Non-pigmented ciliary epithelial cell (primary cell): ENCODE measurements at places on chromosomes 1 and 21.
A peak's percentile ranks its signal among the peaks of the same experiment; 100 is the strongest.

GRCh38 chr1:8627728-8628127, 189.7 kb downstream of the RERE start:
- no peak for DNase-seq

DNA sequence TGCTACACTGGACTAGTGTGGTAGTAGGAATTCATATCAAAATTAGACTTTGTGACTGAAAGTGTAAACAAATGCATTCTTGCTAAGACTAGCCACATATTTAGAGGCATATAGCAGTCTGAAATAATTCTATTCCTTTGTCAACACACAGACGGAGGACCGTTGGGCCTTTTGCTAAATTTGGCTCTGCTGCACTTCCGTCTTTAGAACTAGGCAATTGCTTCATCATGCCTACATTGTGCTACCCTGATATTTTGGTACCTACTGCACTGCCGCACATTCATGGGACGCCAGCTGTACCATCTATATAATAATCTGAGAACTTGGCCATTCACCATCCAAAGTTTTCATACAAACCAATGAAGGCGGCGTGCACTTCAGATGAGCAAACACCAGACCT, 346.8 kb downstream of the KIF26B start:
- no peak for DNase-seq

GRCh38 chr1:204959836-204960235, 83.2 kb upstream of the CNTN2 start:
- no peak for DNase-seq

DNA sequence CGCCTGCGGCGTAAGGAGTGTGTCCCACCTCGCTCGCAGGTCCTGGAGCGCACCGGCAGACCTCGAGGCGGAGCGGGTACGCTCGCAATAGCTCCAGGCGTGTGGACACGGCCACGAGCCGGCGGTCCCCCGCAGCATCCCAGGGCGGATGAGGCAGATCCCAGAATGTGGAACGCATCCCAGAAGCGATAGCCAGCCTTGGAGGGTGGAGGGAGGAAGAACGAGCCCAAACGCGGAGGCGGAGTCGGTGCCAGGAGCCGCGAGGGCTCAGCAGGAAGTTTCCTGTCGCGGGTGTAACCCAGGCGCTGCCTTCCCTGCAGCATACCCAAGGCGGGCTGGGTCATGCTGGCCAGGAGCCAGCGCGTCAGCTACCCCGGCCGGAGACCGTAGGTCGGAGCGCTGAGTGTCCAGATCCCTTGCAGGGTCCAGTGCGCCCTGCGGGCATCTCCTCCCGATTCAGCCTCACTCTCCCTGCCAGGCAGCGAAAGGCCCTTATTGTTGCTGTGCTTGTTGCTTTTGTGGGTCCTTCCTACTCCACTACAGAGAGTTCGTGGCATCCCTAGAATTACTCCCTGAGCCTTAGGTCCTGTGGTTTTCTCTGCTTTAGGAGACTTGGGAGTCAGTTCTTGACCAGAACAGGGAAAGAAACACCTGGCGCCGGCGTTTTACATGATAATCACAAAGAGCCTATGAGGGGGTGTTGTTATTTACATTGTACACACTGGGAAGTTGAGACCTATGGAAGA, 27.7 kb downstream of the STYXL2 start:
- DNase-seq: no peak

DNA sequence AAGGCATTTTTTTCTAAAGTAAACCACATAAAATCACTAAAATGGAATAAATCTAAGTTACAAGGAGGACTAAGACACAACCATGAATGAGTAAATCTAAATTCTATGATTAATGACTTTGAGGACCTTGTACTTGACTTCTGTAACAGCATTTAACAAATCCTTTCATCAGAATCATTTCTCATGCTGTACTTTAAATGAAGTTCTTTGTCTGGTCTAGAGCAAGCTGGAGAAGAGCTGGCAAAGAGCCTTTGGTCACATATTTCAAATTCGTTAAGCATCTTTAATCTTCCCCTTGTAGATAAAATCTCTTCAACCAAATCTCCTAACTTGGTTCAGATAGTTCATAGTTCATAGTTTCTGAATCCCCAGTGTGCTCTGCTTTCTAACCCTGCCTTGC, 405.4 kb downstream of the PTPRC start:
- DNase-seq: no peak

- DNase-seq: no peak
These were observed 45.2 kb upstream of the HAO2 start for GRCh38 chr1:119323216-119323982.

GRCh38 chr1:94578856-94579255, 37.3 kb upstream of the F3 start:
- no peak for DNase-seq

DNA sequence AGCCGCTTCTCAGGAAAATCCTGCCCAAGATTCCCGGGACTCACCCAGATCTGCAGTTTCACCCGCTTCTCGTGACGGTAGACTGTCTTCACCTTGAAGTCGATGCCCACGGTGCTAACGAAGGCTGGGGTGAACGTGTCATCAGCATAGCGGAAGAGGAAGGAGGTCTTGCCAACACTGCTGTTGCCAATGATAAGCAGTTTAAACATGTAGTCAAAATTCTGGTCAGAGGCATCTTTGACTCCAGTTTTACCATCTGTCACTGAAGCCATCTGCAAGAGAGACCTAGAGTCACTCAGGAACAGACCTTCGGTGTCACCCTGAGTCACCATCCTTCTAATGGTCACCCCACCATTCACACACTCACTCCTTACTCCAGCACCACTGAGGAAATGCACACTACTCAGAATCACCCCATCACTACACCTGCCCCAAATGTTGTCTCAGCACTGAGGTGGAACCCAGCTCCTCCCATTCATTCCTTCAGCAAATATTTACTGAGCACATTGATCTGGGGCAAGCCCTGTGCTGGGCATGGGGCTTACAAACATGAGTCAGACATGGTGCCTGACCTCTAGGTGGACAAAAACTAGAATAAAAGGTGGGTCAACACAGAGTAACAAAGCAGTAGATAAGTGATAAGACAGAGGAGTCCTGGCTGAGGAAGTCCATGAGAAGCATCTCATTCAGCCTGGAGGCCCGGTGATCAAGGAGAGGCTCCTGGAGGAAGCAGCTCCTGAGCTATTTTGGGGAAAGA, 13.5 kb downstream of the RAB3B start:
- DNase-seq: no peak

- no peak for DNase-seq
These were observed 28.0 kb downstream of the PADI2 start for GRCh38 chr1:17091252-17091651.

GRCh38 chr1:223647249-223647648, 18.3 kb downstream of the CAPN8 start:
- no peak for DNase-seq

DNA sequence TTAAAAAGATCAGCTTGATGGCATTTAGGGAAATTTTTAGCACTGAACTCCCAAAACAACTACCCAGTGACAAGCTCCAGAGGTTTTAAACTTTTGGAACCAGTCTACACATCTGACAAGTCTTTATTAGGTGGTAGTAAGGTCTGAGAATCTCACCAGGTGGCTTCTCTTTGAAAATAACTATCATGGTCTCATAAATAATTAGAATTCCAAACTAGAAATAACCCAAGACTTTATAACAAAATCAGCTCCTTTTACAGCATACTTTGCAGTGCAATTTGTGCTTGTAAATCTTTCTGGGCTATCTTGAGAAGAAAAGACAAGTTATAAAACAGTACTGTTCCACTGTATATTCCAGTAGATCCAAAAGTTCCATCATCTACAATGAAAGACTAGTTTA, 108.7 kb downstream of the LTN1 start:
- no peak for DNase-seq

- DNase-seq: no peak
These were observed 16.0 kb upstream of the SLC2A5 start for GRCh38 chr1:9085306-9085940.

DNA sequence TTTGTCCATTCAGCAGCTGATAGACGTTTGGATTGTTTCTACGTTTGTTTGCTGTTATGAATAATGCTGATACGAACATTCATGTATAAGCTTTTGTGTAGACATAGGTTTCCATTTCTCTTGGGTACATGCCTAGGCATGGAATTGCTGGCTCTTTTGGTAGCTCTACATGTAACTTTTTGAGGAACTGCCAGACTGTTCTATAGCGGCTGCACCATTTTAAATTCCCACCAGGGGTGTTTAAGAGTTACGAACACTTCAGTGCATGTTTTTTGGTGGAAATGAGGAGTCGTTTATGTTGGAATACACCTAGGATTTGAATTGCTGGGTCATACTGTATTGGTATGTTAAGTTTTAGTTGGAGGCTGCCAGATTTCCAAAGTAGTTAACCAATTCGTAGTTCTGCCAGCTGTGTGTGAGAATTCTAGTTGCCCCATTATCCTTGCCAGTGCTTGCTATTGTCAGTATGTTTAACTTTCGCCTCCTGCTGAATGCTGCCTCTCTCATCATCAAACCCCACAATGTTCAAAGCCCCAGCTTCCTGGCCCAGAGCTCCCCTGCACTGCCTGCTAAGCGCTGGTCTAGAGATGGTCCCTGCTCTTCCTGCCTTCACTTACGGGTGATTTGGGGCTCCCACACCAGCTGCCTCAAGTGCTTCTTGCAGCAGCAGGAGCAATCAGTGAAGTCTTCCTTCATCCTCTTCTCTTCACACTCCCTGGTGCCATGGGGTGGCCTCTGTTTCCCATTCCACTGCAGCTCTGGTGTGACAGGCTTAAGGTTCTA, 81.0 kb downstream of the MAN1C1 start:
- DNase-seq: no peak

GRCh38 chr1:94855307-94855700, 35.1 kb downstream of the SLC44A3 start:
- DNase-seq: no peak

- no peak for DNase-seq
These were observed 54.0 kb upstream of the RASAL2 start for GRCh38 chr1:178039891-178040290.

GRCh38 chr1:219465212-219466093, 147.5 kb downstream of the ZC3H11B start:
- no peak for DNase-seq

GRCh38 chr1:24946861-24947658, 17.0 kb upstream of the RUNX3 start:
- DNase-seq: no peak

DNA sequence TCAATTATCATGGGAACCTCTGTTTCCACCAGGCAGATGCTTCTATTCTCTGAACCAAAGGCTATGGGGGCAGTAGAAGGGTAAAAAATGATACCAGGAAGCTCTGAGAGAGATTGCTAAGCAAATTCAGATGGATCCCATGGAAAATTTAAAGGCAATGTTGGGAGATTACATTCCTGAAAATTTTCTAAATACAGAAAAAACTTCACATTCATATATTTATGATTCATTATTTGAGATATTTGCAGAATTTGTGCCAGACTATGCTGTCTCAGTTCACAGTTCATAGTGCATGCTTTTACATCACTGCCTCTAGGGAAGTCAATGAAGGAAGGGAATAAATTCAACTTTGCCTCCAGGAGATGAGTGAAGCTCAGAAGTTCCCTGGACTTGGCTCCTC, 57.5 kb downstream of the KCNT2 start:
- no peak for DNase-seq

- DNase-seq: no peak
These were observed 30.5 kb upstream of the ZNF496 start for GRCh38 chr1:247362153-247362552.

DNA sequence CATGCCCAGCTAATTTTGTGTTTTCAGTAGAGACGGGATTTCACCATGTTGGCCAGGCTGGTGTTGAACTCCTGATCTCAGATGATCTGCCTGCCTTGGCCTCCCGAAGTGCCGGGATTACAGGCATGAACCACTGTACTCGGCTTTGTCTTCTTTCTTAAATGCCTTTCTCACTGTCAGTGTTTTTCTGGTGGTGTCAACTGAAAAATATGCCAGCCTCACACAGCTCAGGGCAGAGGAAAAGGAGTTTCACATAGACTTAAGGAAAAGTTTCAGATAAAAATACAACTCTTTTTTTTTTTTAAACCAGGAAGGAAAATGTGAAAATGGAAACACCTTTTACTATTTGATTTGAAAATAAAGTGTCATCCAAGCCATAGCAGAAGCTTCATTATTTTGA, 4.6 kb upstream of the MAB21L3 start:
- DNase-seq: no peak

DNA sequence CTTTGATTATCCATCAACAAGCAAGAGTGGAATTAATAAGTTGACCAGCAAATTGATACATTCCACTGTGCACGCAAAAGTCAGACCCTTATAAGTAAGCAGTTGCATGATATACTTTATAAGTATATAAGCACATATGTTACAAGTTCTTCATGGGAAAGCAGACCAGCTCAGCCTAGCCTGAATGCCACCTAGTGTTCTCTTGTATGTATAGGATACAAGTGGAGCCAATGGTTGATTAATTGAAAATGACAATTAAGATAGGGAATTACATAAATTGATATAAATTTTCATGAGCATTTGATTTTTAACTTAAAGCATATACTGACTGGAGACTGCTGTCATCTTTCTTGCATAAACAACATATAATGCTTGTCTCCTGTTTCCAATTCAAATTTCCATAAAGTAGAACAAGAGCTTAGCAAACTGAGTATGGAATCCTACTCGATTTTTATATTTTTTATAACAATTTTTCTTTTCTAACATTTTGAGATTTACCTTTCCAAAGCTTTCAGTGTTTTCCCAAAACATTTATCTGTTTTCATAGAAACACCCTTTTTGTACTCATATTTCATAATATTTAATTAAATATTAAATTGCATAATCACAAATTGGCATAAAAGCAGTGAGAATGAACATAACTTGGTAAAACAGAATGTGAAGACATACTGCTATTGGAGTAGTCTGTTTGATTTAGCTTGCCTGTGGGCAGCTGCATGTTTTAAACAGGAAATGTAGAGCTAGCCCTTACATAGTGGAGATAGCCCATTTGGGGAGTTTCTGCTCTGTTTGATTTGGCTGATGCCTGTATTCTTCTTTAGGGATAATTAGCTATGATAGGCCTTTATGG, 62.8 kb downstream of the MAGI3 start:
- peak; percentile 36 for DNase-seq

GRCh38 chr1:107935396-107936064, 29.4 kb downstream of the VAV3 start:
- DNase-seq: no peak

GRCh38 chr1:5427026-5427613, 565.1 kb downstream of the NPHP4 start:
- no peak for DNase-seq

DNA sequence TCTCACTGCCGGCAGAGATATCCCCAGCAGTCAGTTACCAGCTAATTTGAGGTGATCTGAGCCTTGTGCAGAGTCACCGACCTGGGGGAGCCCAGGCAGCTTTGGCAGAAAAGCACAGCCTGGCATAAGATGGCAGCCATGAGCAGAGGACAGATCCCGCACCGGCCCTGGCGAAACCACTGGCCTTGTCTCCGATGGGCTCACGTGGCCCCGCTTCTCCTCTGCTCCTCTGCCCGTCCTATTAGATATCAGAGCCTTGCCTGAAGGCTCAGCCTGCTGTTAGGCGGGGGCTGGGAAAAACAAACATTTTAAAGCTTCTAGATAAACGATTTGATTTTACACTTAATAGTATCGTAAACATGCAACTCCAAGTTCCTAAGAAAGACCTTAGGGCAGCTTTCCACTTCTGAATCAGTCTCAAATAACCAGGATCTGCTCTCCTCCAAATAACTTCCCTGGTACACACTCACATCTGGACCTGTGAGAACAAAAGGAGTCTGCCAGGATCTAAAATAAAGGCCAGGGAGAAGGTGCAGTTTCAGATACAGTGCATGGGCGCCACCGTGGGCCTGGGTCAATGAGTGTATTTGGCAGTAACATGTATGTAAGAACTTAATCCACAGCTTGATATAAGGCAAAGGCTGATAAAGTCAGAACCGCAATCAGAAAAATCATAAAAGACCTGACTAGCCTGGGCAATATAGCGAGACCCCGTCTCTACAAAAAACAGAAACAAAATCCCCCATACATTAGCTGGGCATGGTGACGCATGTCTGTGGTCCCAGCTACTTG, 10.0 kb downstream of the EDARADD start:
- no peak for DNase-seq
